ENCODE measurements at places on chromosomes 12 and 14.

GRCh38 chr12:40446385-40446784, 221.6 kb downstream of the LRRK2 start:
- no peak for DNase-seq

DNA sequence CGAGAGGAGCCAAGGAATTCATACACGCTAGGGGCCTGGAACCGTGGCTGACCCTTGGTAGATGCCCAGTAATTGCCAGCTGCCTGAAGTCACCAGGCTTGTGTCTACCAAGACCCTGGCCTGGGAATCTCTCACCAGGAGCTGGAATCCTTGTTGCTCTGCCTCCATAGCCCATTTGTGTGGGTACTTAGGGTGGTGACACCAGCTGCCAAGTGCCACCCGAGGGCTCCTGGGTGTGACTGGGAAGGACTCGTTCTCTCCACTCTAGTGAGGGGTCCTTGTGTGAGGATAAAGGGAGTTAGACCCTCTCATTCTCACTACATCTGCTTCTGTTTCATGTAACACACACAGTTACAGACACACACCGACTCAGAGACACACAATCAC, 17.9 kb downstream of the SERPINA1 start:
- no peak for DNase-seq

DNA sequence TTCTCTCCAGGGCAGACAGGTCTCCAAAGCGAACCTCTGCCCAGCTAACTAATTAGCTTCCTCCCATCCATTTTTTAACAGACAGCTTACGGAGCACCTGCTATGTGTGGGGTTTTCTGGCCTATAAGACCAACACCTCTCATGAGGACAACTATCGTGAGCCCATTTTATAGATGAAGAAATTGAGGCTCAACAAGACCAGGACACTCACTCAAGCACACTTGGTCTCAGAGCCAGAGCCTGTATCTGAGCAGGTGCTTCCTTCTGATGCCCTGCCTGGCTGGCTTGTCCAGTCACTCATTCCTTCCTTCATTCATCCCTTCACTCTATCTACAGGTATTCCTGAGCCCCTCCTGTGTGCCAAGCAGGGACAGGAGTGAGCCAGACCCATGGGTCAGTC, 6.1 kb downstream of the TRPV4 start:
- DNase-seq = no peak

DNA sequence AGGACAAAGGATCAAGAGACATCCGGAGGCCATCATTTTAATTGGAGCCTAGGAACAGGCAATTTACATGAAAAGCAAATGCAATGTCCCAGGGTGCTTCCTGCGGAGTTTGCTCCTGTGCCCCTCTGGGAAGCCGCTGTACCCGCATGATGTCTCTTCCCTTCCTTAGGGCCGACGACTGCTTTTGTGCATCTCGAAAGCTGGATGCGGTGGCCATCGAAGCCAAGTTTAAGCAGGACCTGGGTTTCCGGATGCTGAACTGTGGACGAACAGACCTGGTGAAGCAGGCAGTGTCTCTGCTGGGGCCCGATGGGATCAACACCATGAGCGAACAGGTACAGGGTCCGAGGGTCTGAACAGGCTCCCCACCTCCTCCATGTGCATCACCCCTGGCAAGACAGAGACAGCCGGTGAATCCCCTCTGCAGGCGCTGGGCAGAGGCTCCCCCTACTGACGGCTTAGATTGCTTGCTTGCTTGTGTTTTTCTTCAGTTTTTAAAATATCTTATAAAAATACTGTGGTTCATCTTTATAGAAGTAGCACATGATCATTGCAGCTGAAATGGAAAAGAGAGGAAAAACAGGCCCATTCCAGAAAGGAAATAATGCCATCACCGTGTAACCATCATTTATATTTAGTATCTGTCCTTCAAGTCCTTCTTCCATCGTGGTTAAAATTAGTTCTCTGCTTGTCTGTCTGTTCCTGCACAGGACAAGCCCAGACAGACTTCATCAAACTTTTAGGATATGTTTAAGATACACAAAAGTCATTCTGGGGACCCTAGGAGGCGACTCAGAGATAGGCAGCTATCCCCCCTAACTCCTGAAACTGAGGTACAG, 75.4 kb upstream of the PWP1 start:
- no peak for DNase-seq

DNA sequence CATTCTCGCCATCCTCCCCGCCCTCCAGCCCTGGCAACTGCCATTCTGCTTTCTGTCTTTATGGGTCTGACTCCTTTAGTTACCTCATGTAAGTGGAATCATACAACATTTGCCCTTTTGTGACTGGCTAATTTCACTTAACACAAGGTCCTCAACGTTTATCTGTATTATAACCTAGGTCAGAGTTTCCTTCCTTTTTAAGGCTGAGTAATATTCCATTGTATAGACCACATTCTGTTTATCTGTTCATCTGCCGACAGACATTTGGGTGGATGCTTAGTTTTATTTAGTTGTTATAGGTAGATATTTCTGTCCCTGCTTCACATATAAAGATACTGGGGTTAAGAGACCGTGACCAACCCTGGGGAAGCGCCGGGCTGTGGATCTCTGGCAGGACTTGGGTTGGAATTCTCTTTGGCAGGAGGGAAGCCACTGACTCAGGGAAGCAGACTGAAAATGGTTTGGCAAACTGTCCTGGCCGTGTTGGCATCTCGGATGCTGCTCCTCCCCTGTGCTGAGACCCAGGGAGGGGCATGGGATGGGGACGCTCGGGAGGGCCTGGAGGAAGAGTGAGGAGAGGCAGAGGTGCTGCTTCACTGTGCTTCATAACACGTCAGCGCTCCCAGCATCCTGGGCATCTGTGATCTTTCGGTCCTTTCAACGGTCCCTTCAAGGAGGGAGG, 38.9 kb downstream of the TEAD4 start:
- no peak for DNase-seq

- no peak for DNase-seq
These were observed 5.4 kb downstream of the C1QL4 start for GRCh38 chr12:49331380-49332222.

DNA sequence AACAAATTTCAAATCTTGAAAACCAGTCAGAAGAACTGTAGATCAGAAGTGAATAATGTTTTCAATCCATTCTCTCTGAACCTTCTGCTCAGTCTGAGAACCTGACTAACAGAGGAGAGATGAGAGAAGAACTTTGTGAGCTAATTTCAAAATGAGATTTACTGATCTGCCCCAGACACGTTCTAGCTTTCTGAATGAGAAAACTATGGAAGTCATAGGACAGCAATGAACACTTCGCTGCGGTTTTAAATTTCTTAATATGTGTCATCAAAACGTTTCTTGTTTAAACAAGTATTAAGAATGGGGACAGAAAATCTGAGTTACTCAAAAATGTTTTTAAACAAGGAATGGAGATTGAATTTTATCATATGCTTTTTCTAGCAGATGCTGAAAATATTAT, 66.6 kb upstream of the FAR2 start:
- DNase-seq = no peak

DNA sequence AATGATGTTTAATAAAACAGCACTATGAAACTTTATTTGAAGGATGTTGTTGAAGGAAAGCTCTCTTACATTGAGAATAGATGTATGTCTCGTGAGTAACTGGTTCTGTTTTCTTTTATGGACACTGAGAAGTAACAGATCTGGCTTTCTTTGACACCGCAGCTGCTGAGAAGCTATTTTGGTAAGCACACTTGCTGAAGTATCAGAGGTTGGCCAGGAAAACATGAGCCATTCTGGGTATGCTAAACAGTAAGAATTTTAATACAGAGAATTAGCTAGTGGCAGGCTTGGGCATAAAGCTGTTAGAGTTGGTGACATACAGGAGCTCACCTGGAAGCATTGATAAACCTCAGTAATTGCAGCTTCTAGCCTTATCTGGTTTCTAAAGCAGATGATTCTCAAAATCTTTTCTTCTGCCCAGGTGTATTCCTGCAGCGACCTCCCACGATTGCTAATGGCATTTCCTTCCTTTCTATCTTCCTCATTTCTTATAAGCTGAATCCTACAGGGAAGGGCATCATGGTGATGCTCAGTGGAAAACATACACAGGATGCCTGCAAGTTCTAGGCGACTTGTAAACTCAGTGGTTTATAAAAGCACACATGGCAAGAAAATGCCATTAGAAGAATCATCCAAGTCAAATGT, 291.6 kb upstream of the SLC16A7 start:
- DNase-seq = no peak

GRCh38 chr14:93183596-93184317, 940 bp downstream of the MOAP1 start:
- DNase-seq = no peak

DNA sequence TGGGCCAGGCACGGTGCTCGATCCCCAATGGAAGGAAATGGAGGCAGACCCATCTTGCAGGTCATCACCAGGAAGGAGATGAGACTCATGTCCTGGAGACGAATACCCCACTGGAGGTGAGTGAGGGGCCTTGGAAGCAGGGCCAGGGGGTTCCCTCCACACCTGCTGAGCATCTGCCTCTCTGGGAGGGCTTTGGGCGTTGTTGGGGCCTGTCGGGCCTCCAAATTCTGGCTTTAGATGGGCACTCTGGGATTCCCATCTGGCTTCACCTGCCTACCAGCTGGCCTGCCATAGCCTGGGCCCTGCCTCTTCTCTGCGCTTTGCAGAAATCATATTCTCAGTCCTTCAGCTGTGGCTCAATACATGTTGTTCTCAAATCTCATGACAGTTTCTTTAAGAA, 13.9 kb downstream of the RTL1 start:
- no peak for DNase-seq

GRCh38 chr12:3933074-3933818, 60.0 kb upstream of the PARP11 start:
- no peak for DNase-seq

GRCh38 chr14:30193101-30193500, 265.5 kb upstream of the PRKD1 start:
- no peak for DNase-seq

DNA sequence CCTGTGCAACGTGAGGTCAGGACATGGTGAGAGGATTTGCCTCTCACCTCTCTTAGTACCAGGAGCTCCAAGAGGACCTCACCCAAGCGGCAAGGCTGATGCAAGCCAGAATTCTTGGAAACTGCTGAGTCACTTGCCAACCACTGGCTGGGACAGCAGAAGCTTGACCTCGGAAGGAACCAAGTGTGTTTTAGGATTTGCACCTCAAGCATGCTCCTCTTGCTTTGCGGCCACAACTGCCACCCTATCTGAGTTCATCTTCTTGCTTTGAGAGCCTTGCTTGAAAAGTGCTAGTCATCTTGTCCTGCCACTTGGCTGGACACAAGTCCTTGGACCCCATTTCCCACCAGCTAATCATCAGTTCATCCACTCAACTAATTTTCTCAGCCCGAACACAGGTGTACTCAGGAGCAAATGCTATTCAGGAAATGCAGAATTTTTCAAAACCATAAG, 195.8 kb downstream of the SLC25A21 start:
- no peak for DNase-seq

DNA sequence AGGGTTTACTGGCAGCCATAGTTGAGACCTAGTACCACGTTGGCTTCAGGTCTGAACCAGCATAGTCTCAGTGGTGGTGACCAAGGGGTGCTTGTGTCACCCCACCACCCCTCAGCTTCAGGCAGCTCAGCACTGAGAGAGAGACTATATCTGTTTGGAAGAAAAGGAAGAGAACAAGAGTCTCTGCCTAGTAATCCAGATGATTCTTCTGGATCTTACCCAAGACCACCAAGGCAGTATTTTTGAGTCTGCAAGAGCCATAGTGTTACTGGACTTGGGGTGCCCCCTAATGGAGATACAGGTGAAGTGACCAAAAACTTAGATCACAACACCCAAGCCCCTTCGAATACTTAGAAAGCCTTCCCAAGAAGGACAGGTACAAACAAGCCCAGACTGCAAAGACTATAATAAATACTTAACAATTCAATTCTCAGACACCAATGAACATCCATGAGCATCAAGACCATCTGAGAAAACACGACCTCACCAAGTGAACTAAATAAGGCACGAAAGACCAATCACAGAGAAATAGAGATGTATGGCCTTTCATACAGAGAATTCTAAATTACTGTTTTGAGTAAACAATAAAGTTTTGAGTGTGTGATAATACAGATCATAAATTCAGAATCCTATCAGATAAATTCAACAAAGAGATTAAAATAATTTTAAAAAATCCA, 107.0 kb downstream of the HELB start:
- peak; percentile 4 for DNase-seq

DNA sequence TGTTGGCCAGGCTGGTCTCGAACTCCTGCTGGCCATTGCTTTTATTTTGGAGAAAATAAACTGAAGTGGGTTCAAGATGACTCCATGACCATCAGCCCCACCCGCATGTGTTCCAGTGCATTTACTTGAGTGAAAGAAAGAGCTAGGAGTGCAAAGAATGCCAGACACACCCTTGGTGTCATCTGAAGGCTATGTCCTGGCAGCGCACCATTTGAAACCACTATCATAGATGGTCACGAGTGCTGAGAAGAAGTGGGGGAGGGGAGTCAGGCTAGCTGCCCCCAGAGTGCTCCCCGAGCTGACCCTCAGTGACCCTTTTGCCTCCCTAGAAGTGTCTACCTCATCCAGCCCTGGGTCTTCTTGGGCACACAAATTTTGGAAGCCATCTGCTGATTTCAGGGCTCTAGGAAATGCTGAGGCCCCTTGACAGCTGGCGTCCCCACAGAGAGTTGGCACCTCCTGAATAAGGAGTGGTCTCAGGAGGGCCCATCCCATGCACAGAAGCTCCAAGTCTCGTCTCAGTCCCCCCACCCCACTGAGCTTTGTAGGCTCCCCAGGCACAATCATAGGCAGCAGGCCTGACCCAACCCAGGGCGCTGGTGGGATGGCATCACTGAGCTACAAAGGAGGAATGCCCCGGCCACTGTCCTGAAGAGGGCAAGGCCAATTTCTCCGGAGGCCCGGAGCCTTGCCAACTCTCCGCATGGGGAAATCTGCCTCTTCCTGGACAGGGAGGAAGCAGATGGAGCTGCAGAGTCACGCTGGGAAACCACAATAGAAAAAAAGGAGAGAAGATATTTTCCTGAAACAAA, 28.0 kb downstream of the PXN start:
- DNase-seq = no peak

GRCh38 chr12:86724716-86725115, 468.5 kb upstream of the MGAT4C start:
- no peak for DNase-seq

DNA sequence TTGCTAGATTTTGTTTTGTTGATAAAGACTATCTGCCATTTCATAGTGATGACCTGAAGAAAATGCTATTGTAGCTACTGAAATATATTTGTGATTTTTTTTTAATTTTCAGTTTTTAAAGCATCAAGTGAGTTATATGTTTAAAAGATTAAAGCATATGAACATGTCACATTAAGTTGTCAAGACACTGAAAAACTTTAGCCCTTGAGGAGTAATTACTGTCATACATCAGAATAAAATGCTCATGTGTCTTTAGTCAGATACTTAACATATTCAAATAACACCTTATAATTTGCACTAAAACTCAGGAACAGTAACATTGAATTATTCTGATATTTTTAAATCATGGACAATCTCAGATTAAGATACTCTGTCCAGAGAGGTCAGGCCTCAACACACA, 108.1 kb upstream of the ATXN7L3B start:
- DNase-seq = no peak

DNA sequence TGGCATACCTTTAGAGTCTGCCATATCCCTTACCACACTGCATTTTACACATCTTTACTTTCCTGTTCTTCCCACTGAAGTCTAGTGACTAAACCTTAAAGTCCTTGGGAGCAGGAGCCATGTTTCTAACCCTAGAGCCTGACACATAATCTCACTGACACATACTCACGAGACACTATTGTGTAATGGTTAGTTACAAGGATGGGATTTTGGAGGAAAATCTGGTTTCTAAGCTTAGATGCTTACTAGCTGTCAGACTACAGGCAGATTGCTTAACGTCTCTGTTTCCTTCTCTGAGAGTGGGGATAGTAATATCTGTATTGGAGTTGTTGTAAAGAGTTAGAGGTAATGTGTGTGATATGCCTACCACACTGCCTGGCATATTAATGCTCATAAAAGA, 6.2 kb upstream of the DYRK4 start:
- DNase-seq = no peak

Measured in left renal cortex interstitium (tissue), 4 donors.